Right lobe of liver (tissue), 6 donors: ENCODE measurements at places on chromosomes 1 and 21.

DNA sequence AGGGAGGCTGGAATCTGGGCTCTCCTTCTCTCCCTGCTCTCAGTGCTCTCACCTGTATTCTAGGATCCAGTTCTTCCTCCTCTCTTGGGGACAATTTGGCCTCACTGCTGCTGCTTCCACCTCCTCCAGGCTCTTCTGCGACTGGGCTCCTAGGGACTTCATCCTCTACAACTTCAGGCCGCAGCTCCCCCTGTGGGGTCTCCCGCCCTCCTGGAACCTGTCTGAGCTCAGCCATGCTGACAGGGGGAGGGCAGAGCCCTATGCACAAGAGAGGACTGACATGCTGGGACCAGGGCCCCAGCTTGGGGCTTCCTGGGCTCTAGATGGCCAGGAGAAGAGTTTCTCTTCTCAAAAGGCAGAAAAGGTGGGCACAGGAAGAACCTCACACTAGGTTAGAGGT lies 1.0 kb downstream of the SH3BP5L start:
- DNase-seq: no peak

DNA sequence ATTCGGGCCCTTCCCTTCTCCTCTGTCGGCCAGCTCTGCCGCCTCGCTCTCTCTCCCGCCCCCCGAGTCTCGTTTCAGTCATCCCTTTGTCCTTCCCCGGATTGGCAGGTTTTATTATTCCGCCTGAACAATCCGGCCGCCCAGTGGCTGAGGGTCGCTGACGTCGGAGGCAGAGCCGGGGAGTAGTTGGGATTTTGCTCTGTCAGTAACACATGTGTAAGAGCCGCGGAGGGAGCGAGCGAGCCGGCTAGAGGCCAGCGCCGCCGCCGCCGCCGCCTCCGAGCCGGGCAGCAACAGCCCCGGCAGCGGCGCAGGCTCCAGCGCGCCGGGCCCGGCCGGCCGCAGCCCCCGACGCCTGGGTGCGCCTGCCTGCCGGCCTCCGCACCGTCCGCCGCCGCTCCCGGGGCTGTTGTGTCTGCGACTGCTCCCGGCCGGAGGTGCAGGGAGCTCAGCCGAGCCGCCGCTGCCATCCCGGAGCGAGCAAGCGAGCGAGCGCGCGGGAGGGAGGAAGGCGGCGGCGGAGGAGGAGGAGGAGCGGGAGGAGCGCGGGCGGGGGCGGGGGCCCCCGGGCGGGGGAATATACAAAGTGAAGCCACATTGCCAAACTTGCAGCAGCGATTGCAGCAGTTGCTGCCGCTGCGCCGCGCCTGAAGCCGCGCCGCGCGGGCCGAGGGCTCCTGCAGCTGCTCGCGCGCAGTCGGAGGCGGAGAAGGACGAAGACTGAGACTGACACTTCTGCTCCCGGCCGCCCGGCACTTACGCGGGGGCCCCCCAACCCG lies at the start of gene LMO4:
Gene LMO4 (plus strand): TSS at position 609 of the 779 bp plus-strand sequence. CDS start 3,136 bp downstream, outside the sequence.
- peak; percentile 97 for DNase-seq

GRCh38 chr1:233010146-233010545 lies 59.7 kb downstream of the NTPCR start:
- DNase-seq: no peak

DNA sequence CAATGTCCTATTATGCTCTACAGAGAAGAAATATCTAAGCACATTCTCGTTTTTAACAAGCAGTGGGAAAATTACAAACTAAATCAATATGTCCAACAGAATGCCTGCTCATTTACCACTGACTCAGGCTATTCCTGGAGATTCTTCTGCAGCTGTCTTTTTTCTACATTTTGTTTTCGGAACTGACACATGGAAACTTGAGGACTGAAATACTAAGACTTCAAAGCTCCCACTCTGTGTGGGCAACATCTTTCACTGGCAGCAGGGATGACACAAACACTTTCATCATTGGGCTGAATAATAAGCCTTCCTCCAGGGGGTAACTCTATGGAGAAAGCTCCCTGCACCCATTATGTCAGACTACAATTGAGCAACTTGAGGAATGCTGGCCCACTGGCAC lies 175.5 kb upstream of the NCAM2 start:
- no peak for DNase-seq

DNA sequence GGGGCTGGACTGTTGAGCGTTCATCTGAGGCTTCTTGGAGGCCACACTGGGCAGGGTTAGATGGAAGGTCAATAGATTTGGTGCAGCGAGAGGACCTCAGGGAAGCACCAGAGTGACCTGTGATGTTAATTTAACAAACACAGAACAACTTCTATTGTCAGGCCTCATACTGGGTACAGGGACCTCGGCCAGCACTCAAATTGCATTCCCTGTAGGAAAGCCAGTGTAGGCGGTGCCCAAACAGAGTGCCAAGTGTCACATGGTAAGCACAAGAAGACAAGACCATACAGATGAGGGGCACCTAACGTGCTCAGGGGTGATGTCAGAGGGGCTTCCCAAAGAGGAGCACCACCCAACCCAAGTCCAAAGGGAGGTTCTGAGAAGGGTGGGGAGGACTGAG lies 1.3 kb downstream of the TMEM269 start:
- no peak for DNase-seq

GRCh38 chr1:173140733-173141132 lies 66.4 kb downstream of the TNFSF4 start:
- DNase-seq: no peak

DNA sequence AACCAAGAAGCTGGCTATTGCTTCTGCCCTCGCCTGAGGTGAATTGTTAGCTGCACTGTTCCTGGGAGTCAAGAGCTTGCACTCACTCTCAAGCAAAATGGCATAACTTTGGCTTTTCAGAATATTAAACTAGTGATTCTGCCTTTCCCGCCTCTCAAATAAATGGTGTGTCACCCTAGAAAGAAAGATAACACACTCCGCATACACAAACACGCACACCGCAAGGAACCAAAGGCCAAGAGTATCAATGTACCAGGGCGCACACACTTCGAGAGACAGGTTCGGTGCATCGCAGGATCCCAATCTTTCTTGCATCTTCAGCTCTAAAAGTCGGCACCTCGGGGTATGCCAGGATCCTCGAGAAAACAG lies 470 bp upstream of the RTCA start:
- DNase-seq: no peak

DNA sequence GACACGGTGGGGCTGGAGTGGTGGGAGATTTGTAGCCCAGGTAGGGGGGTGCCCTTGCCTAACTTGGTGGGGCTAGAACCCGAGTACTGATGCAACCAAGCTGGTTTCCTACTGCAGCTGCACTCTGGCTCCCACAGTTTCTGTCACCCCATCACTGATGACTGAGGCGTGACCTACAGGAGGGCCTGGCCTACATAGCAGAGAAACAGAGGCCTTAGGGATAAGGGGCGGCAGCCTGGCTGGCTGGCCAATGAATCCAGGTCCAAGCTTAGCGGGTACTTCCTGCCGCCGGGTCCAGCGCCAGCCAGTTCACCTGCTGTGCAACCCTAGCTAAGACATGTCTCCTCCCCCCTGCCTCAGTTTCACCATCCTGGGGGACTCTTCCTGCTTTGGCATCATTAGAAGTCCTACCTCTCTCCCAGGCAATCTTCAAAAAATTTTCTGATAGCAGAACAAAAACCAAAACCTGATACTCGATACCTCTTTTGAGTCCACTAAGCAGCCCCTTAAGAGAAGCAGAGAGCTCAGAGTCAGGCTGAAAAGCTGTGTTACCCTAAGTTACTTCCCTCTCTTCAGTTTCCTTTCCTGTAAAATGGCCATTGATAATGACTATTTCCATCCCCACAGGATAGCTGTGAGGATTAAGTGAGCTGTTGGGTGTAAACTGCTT lies 27.3 kb upstream of the RNF19B start:
- no peak for DNase-seq

DNA sequence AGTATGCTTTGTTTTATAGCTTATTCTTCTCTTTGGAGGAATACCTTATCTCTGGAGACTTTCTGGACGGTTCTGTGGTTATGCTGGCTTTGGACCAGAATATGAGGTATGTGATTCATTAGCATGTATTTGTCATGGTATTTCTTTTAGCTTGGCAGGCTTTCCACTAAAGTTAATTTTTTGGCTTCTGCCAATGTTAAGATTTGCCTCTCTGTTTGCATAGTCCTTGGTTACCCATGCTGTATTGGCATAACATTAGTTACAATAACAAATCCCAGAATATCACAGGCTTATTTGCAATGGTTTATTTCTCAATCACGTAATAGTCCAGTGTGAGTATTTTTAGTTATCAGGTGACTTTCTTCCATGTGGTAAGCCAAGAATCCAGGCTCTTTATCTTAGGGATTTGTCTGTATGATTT lies 9.7 kb downstream of the ZMPSTE24 start:
- no peak for DNase-seq

DNA sequence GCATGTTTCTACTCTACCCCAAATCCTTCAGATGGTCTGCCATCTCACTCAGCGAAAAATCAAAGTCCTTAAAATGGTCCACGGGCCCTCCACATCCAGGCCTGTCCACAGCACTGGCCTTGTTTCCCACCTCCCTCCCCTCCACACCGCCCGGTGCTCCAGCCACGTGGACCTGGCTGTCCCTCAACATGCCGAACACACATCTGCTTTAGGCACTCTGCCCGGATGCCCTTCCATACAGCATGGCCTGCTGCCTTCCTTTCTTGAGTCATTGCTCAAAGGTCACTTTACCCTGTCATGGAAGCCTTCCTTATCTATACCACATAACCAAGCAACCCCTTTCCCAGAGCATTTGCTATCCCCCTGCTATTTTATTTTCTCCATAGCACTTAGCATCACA lies 143.0 kb downstream of the DNM3 start:
- no peak for DNase-seq

DNA sequence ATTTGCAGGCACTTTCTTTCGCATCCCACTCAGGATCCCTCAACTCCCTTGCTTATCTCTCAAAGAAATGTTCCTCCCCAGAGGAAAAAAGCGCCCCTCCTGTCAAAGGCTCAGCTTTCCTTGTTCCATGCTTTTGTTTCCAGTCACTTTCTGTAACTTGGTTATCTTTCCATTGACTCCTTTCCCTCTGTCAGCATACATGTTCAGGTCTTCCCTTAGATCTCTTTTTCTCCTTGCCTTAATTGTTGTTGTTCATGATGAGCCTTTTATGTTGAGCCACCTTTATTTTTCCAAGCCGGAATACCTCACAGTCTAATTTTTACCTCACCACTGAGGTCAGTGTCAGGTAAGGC lies 46.5 kb upstream of the PODN start:
- DNase-seq: no peak

GRCh38 chr1:205355075-205355453 lies 1.7 kb downstream of the KLHDC8A start:
- no peak for DNase-seq

- DNase-seq: no peak
Measured at GRCh38 chr1:21149855-21150432, 26.8 kb downstream of the EIF4G3 start.

DNA sequence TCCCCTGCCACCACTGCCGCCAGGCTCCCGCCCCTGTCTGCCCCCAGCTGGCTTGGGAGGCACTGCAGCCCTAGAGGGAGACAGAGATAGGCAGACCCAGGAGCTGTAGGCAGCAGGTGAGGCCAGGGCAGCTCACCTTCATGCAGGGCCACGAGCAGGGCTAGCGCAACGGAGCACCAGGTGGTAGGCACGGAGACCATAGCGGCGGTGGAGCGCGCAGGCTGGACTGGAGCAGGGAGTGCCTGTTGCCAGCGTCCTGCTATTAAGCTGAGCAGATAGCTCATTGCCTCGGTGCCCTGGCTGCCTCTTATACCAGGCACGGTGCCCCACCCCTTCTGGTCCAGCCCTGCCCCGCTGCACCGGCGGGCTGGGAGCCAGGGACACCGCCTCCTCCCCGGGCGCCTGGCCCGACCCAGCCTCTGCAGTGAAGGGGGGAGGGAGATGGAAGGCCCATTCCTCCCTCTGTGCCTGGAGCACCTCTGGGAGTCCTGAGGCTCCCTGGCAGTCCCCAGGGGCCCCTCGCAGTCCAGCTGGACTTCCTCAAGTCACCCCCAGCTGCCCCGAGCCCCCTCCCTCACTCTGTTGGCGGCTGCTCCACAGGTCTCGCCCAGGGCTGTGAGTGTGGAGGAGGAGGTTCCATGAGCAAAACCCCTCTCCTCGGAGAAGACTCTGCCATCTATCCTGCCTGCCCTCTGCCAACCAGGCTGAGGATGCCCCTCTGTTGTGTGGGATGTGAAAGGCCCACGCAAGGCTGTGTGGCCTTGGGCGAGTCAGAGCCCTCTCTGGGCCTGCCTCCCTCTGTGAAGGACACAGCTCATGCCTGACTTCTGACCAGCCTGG lies at the start of gene EDN2:
Gene EDN2 (minus strand): TSS at position 282 of the 840 bp plus-strand sequence. CDS start 82 bp downstream, at position 200.
- peak; percentile 90 for DNase-seq

DNA sequence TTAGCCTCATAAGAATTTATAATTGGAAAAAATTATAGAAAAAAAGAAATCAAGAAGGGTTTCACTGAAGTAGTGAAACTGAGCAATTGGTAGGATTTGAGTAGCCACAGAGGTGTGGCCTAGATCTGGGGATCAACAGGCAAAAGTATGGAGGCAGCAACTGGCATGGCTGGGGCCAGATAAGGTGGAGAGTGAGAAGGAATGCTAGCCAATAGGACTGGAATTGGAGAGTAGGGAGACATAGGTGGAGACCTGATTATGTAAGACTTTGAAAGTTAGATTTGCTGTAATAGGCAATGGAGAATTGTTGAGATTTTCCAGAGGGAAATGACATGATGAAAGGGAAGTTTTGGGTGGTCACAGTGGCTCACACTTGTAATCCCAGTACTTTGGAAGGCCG lies 24.6 kb upstream of the CGN start:
- DNase-seq: no peak

GRCh38 chr1:244210884-244211558 lies 159.9 kb downstream of the ZBTB18 start:
- no peak for DNase-seq

GRCh38 chr1:114982251-114982650 lies 47.4 kb upstream of the TSHB start:
- DNase-seq: no peak

- DNase-seq: no peak
Measured at GRCh38 chr1:115063228-115063901, 25.9 kb downstream of the TSPAN2 start.

GRCh38 chr1:37258068-37258467 lies 216.3 kb upstream of the ZC3H12A start:
- no peak for DNase-seq

DNA sequence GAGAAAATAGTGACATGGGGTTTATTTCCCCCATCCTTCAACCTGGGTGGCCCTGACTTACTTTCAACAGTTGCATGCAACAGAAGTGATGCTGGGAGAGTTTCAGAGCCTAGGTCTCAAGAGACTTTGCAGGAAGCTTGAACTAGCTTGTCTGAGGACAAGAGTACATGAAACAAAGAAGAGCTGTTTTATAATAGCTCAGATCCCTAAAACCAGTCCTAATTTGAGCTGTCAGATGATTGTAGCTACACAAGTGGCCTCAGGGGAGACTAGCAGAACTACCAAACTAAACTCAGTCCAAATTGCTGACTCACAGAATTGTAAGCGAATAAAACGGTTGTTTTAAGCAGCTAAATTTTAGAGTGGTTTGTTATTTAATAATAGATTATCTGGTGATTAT lies 17.1 kb downstream of the RC3H1 start:
- no peak for DNase-seq

- peak; percentile 47 for DNase-seq
Measured at GRCh38 chr1:185585770-185586169, 148.4 kb upstream of the HMCN1 start.
